ENCODE measurements at places on chromosomes 2 and 18.

GRCh38 chr2:43472527-43473194, 123.2 kb downstream of the THADA start:
- no peak for DNase-seq

- DNase-seq: no peak
Observed at GRCh38 chr2:68827666-68828065, 43.5 kb downstream of the BMP10 start.

DNA sequence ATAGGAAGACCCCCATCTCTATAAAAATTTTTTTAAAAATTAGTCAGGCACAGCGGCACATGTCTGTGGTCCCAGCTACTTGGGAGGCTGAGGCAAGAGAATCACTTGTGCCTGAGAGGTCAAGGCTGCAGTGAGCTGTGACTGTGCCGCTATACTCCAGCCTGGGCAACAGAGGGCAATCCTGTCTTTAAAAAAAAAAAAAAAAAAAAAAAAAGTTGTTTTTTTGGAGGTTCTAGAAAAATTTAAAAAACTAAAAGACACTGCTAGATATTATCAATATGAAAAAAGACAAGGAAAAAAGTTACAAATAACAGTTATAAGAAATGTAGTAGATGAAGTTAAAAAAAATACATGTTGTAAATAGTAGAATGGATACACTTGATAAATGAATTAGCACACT, 56.1 kb upstream of the C2orf15 start:
- DNase-seq: no peak

DNA sequence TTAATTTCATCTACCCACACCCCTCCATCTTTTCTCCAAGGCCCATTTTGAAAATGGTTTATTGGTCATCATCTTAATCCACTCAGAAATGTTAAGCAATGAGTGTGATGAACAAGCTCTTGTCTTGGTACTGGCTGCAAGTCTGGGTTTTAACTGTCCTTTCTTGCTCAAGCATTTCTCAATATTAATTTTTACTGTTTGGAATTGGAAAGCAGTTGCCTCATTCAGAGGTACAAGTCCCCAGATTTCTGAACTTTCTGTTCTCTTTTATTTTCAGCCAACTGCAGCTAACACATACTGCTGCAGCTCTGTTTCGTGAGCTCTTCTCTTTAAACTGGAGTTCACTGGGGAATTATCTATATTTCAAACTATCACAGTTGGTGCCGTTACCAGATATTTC, 99.4 kb upstream of the TEX51 start:
- no peak for DNase-seq

GRCh38 chr2:39914949-39915348, 135.9 kb upstream of the THUMPD2 start:
- DNase-seq: no peak
